Astrocyte (in vitro differentiated cells and primary cell): ENCODE measurements at places on chromosomes 5 and 9. TPM values are rescaled to one million over a fixed set of nuclear protein-coding genes. Genes with fewer than 3 reads are reported as not detected.

Gene KCNV2
- not detected in 2 replicates for total RNA-seq

GRCh38 chr9:137439158-137439714, 1.9 kb downstream of the ENTPD8 start:
- no peak for DNase-seq

DNA sequence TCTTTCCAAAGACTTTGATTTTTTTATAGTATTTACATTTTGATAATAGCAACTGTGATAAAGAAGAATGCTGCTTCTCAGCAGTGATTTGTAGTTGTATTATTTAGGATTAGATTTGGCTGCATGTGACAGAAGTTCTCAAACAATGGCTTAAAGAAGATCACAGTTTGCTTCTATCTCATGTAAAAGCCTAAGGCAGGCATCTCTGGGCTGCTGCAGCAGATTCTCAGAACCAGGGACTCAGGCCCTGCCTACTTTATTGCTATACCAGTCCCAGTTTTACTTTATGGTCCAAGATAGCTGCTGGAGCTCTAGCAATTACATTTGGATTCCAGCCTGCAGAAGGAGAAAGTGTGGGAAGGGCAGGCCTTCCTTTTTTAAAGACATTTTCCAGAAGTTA, 8.8 kb upstream of the SNX2 start:
- DNase-seq: no peak

Gene C5
- 0.41 and 1.1 TPM in 2 replicates for total RNA-seq

Gene CDC20B
- 0.11 and 0.17 TPM in 2 replicates for total RNA-seq

DNA sequence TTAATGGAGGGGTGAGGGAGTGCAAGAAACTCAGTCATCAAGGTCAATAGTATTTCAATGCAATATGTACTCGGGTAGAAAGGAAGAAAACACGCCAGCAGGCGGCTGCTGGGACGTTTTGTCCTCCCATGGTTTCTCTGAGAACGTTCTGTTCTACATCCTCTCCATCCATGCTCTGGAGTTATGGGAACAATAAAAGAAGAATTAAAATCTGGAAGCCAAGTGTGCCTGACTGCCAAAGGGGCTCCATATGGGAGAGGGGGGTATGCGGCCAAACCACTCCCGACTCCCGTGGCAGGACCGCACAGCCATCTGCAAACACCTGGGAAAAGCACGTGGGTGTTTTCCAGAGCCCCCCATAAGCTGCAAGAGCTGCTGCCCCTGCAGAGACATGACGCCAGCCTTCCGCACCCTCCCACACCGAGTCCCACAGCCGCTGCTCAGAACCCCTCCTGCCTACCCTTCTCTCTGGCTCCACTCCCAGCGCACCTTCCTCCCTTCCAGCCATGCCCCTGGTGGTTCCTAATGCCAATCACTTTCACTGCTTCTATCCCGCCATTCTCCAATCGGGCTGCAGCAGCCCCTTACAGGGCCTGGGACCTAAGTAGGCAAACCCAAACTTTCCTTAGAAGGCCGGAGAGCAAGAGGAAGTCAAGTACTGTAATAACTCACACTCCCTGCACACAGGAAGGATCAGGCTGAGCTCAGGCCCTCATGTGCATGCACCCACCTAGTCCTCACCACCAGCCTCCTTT, 241.6 kb downstream of the SYK start:
- DNase-seq: no peak

- DNase-seq: peak; percentile 80
Measured at GRCh38 chr5:163362840-163363371, 74.5 kb upstream of the CCNG1 start.
